ENCODE measurements at places on chromosomes 4 and X. TPM values are rescaled to one million over a fixed set of nuclear protein-coding genes. Genes with fewer than 3 reads are reported as not detected.

GRCh38 chr4:162115333-162115732 is 48.5 kb downstream of the FSTL5 start:
- H3K4me3 ChIP-seq: no peak overlapping the region
- peak overlapping the region; percentile 82 for H3K27ac ChIP-seq
- DNase-seq: no peak
- H3K27me3 ChIP-seq: no peaks in the 10 kb centered on the region

- no peak overlapping the region for H3K27ac ChIP-seq
- no peaks in the 10 kb centered on the region for H3K36me3 ChIP-seq
- no peaks in the 10 kb centered on the region for H3K4me1 ChIP-seq
- H3K27me3 ChIP-seq: no peaks in the 10 kb centered on the region
Measured at GRCh38 chr4:98253499-98253898, 7.7 kb upstream of the RAP1GDS1 start.

GRCh38 chrX:38156838-38157237 is 63.8 kb downstream of the SRPX start:
- H3K4me3 ChIP-seq: no peak overlapping the region
- H3K27ac ChIP-seq: no peak overlapping the region
- H3K27me3 ChIP-seq: no peaks in the 10 kb centered on the region
- no peaks in the 10 kb centered on the region for H3K4me1 ChIP-seq

DNA sequence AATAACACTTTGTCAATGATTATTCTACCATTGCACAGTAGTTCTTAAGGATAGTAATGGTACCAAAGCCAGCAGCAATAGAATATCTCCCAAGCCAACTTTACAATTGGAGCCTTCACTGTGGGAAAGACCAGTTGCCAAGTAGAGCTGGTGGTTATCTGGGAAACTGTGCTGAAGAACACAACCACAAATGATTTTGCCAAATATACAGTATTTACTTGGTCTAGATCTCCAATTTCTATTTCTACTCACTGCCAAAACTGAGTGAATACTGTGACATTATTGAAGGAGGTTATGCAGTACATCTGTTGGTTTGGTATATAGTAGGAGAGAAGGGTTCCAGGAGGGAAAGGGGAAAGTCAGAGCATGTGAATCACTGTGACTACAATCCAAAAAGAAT is 3.8 kb downstream of the TET2 start:
- DNase-seq: no peak
- no peaks in the 10 kb centered on the region for H3K36me3 ChIP-seq
- no peak overlapping the region for H3K4me3 ChIP-seq
- H3K27me3 ChIP-seq: peaks cover 64% of the 10 kb centered on the region
- no peak overlapping the region for H3K27ac ChIP-seq

The SPRY1 gene
- total RNA-seq: 67.2 TPM

The CXCL8 gene
- total RNA-seq: not detected

The HTN1 gene
- total RNA-seq: not detected

DNA sequence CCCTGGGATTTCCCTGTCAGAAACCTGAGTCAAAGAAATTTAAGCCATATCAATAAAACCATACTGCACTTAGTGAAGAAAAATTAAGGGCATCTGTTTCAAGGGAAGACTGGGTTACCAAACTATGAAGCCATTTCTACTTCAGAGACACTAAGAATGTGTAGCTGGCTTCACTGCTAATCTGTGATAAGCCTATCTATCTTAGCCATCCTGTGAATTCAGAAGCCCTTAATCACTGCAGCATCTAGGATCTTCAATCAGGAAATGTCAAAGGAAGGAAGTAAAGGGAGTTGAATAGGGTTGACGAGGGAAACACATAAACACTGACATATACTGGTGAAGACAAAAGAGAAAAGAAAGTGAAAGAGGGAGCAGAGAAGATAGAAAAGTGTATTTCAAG is 777.6 kb upstream of the DIAPH2 start:
- no peaks in the 10 kb centered on the region for H3K27me3 ChIP-seq
- H3K4me1 ChIP-seq: no peaks in the 10 kb centered on the region
- H3K36me3 ChIP-seq: no peaks in the 10 kb centered on the region
- no peak overlapping the region for H3K4me3 ChIP-seq
- H3K27ac ChIP-seq: no peak overlapping the region

DNA sequence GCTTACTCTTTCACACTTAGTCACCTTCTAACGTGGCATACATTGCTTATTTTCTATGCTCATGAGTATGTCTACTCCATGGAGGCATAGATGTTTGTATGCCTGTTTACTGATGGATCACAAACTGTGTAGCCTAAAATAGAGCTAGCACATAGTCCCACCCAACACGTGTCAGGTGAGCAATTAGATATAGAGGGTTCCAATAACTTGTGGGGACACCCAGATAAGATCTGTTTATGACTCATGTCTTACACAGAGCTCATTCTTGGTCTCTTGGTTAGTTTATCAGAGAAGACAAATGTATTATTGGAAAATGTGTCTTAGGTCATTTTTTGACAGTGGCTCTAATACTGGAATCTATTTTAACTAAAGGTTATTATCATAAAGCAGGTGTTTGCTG is 6.8 kb downstream of the ZFP42 start:
- no peak overlapping the region for H3K4me3 ChIP-seq
- H3K4me1 ChIP-seq: peaks cover 23% of the 10 kb centered on the region
- H3K27me3 ChIP-seq: no peaks in the 10 kb centered on the region
- H3K27ac ChIP-seq: 0 out of 2 replicates have a peak overlapping the region, but pooled peaks have one; percentile 36
- H3K36me3 ChIP-seq: peaks cover 52% of the 10 kb centered on the region

The NEXMIF gene
- total RNA-seq: 0.76 TPM

The LRIT3 gene
- total RNA-seq: 0.43 TPM

DNA sequence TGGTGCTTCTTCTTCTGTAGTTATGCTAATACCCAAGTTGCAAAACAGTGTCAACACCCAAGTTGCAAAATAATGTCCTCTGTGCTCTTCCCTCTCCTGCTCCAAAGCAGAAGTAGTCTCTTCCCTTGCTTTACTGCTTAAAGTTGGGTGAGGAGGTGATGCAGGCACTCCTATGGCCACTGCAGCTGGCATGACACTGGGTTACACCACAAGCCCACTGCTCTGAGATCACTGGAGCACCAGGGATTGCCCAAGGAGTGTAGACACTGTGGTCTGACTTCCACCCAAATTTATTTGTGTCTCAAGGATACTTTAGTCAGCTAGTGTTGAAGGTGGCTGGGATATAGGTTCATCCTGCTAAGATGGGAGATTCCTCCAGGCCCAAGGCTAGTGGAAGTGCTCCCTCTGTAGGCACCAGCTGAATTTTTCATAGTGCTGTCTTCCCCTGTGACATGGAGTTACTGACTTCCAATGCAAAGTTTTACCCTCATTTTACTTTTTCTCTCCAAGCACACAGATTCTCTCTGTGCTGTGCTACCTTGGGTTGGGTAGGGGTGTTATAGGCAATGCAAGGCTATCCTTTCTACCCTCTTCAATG is 196.2 kb upstream of the TENT5D start:
- H3K27me3 ChIP-seq: no peaks in the 10 kb centered on the region
- no peak overlapping the region for H3K4me3 ChIP-seq
- H3K36me3 ChIP-seq: no peaks in the 10 kb centered on the region
- no peak overlapping the region for H3K27ac ChIP-seq
- peak; percentile 17 for DNase-seq

The MYL5 gene
- 4.4 TPM for total RNA-seq

- H3K27me3 ChIP-seq: no peaks in the 10 kb centered on the region
- DNase-seq: peak; percentile 59
- H3K36me3 ChIP-seq: no peaks in the 10 kb centered on the region
- no peaks in the 10 kb centered on the region for H3K4me1 ChIP-seq
- H3K27ac ChIP-seq: no peak overlapping the region
- no peak overlapping the region for H3K4me3 ChIP-seq
Measured at GRCh38 chr4:149980941-149981340, 97.3 kb upstream of the DCLK2 start.

The MOB1B gene
- 30.2 TPM for total RNA-seq

- no peak for DNase-seq
- no peak overlapping the region for H3K4me3 ChIP-seq
- H3K36me3 ChIP-seq: no peaks in the 10 kb centered on the region
Measured at GRCh38 chrX:82127228-82128123, 925.6 kb downstream of the SH3BGRL start.

DNA sequence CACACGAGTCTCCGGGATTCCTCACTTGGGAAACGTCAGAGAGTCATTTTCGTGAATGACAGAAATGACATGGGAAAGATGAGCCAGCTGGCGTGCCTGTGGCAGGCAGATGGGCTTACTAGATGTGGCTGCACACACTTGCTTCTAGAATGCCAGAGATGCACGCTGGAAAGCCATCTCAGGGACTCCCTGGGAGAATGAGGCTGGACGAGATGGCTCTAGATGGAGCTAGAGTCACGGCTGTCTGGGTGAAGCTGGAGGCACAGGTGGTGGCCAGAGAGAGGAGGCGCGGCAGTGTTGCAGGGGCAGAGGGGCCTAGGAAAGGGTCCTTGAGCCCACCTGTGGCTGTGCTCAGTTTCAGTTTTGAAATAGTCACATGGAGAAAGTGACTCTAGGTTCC is 26.0 kb downstream of the TKTL1 start:
- no peaks in the 10 kb centered on the region for H3K27me3 ChIP-seq
- H3K4me3 ChIP-seq: no peak overlapping the region

The MAGEA2B gene
- total RNA-seq: 0.42 TPM
